Spinal cord (tissue), 10 donors: ENCODE measurements at places on chromosomes 1 and 21.

DNA sequence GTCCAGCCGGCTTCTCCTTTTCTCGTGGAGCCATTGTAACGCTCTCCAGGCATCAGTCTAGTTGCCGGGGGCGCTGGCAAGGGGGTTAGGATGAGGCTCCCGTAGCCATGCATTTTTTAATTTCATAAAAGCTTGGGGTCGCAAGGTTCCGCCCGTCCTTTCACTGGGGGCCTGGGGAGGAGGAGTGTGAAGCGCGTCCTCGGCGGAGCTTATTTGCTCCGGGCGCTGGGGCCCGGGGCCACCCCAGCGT, 1.6 kb downstream of the ADGRL2 start:
- DNase-seq: no peak

GRCh38 chr1:117681093-117681900, 75.4 kb downstream of the TENT5C start:
- DNase-seq: no peak

DNA sequence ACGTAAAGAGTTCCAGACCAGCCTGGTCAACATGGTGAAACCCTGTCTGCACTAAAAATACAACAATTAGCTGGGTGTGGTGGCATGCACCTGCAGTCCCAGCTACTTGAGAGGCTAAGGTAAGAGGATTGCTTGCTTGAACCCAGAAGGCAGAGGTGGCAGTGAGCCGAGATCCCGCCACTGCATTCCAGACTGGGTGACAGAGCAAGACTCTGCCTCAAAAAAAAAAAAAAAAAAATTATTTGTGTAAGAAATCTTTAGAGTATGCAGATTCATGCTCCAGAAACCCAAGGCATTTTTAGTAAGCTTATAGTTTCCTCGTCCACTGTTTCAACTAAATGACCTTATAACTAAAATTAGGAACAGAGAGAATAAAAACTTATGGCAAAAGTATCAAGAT, 51.3 kb downstream of the ABL2 start:
- DNase-seq: no peak

- no peak for DNase-seq
Observed at GRCh38 chr1:4301007-4301406, 353.4 kb upstream of the AJAP1 start.

- no peak for DNase-seq
Observed at GRCh38 chr21:26025536-26026512, 144.7 kb downstream of the APP start.

- no peak for DNase-seq
Observed at GRCh38 chr1:3604468-3604974, 6.8 kb downstream of the MEGF6 start.

DNA sequence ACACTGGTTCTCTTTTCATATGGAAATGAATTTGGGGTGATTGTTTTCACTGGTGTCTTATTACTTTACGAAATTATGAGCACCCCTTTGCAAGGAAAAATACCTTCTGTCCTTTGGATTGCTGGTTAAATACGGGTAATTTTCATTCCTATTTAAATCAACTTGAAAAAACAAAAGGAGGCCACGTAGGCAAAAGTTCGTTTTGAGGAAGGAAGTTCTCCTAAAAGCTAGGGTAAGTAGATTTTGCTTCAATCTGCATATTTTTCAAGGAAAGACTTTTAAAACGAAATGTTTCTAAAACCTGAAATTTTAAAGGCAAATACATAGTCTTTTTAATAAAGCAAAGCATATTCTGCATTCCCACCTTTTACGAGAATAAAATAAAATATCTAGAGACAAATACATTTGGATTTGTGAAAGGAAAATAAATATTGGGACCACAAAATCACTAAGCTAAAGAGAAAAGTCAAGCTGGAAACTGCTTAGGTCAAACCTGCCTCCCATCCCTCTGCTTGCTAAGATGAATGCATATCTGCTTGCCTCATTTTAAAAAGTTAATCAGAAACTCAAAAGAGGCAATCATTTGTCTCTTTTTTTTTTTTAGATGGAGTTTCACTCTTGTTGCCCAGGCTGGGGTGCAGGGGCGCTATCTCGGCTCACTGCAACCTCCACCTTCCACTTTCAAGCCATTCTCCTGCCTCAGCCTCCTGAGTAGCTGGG, 70.9 kb upstream of the ETS2 start:
- no peak for DNase-seq

- no peak for DNase-seq
Observed at GRCh38 chr1:201459775-201460174, 9.2 kb downstream of the PHLDA3 start.

DNA sequence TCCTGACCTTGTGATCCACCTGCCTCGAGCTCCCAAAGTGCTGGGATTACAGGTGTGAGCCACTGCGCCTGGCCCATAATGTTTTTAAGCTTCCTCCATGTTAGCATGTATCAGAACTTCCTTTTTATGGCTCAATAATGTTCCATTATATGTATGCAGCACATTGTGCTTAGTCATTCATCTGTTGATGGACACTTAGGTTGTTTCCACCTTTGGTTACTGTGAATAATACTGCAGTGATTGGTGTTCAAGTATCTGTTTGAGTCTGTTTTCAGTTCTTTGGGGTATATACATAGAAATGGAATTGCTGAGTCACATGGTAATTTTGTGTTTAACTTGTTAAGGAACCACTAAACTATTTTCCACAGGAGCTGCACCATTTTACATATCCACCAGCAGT, 17.7 kb downstream of the CMPK1 start:
- DNase-seq: no peak

DNA sequence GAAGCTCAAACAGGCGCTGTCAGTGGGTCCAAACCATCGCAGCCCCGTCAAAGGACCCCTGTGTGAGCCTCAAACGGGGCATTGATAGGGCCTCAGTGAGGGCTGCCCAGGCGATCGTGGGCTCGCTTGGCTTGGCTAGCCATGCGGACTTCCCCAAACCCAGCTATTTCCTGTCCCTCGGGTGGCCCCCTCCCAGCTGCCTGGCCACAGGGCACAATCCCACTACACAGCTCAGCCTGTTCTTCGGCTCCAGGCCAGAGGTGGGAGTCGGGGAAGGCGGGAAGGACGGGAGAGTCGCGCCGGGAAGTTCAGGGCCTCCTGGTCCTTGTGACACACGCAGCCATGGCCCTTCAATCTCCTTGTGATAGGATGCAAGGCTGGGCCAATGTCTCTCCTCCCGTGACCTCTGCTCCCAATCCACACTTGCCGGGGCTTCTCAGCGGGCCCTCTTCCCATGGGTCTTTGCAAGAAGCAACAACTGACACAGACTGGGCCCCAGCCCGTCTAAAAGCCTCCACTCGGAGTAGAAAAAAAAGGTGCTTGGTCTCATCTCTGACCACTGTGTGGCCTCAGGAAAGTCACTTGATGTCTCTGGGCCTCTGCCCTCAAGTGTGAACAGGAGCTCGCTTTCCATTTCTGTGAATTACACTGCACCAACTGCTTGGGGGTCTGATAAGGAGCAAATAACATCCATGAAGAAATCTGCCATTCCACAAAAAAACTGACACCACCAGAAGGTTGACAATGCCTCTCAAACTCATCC, 7.1 kb upstream of the MATN1 start:
- DNase-seq: no peak

DNA sequence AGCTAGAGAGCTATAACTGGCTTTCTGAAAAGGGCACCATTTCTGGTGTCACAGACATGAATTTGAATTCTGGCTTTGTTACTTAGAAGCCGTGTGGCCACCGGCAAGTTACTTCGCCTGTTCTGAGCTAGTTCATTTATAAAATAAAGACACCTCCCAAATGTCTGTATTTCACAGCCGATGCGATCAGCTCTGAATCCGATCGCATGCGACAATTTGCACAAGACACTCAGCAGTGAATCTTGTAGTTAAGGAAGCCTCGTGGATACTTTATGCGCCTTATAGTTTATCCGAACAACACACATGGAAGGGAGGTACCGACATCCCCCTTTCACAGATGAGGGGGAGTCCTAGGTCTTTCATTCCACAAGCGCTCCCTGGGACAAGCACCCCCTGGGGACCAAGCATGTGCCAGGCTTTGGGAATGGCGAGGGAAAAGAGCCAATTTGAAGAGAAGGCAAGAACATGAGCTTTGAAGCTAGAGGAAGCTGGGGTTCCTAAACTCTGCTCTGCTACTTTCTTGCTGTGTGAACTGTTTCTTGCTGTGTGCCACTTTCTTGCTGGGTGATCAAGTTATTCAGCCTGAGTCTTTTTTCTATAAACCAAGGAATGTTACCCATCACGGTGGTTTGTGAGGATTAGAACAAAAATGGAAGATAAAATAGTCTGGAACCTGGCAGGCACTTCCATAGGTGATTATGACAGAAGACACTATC, 3.9 kb downstream of the ID3 start:
- DNase-seq: no peak

GRCh38 chr1:84121360-84121759, 22.7 kb upstream of the PRKACB start:
- DNase-seq: no peak

- peak; percentile 97 for DNase-seq
Observed at GRCh38 chr1:66929999-66930822, 5.4 kb downstream of the MIER1 start.

- no peak for DNase-seq
Observed at GRCh38 chr1:162688931-162689330, 56.7 kb downstream of the DDR2 start.

GRCh38 chr1:228166170-228166936, 749 bp downstream of the IBA57 start:
- DNase-seq: peak; percentile 63

DNA sequence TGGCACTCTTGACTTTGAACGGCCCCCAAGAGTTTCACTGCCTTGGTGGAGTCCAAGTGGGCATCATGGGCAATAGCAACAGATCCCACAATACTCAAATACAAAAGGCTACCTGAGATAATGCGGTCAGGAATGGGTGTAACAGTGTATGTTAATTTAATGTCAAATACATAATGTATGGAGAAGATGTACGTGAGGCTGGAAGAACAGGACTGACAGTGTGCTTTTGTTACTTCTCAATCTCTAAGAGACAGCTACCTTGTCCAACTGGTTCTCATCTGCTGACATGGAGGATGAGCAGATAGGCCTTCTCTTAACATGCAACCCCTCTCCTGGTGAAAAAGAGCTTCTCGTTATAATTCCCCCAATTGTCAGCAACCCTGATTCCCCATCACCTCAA, 167.2 kb downstream of the APP start:
- DNase-seq: no peak

- DNase-seq: no peak
Observed at GRCh38 chr1:193520472-193520871, 334.1 kb upstream of the B3GALT2 start.

DNA sequence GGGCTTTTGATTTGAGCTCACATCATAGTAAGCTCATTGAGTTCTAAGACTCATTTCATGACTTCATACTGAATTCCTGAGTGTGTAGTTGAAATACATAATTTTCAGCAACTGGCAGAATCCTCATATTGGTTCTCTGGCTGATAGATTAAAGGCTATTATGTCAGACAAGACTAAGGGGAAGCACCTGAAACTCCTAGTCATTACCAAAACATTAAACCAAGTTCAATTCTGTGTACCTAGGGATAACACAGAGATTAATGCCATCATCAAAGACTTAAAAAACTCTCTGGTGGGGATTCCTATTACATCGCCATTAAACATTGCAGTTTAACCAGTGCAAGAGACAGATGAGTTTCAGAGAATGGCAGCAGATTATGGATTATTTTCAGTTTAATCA, 339.1 kb downstream of the PTPRC start:
- DNase-seq: no peak

DNA sequence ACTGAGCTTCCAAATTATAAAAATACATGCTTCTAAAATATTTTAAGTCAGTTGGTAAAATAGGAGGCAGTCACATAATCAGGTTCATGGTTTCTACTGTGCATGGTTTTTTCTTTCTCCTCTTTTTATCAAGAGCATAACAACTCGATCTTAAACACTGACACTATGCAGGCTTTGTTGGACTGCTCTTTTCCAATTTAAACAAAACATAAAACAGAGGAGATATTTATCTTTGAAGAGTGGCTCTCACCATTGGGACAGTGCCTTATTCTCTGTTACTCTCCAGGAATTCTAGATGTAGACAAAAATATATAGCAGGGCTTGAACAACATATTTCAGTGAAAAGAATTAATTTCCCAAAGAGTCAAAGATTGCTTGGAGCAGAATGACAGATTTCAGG, 883.5 kb upstream of the ADGRL2 start:
- DNase-seq: no peak

GRCh38 chr1:241212628-241213027, 144.4 kb downstream of the RGS7 start:
- no peak for DNase-seq

DNA sequence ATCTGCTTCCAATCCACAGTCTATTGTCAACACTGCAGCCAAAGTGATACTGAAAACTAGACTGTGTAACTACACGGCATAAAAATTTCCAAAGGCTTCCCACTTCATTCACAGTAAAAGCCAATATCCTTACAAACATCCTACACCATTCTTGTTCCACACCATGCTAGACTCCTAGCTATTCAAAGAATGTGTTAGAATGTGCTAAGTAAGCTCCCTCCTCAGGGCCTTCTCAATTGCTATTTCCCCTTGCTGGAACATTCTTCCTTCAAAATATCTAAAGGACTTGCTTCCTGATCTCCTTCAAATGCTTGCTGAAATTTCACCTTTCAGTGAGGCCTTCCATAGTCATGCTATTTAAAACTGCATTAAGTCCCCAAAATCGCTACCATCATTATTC, 228.1 kb downstream of the AKT3 start:
- DNase-seq: no peak
